ENCODE measurements at places on chromosomes 13 and 19.
A peak's percentile ranks its signal among the peaks of the same experiment; 100 is the strongest.

DNA sequence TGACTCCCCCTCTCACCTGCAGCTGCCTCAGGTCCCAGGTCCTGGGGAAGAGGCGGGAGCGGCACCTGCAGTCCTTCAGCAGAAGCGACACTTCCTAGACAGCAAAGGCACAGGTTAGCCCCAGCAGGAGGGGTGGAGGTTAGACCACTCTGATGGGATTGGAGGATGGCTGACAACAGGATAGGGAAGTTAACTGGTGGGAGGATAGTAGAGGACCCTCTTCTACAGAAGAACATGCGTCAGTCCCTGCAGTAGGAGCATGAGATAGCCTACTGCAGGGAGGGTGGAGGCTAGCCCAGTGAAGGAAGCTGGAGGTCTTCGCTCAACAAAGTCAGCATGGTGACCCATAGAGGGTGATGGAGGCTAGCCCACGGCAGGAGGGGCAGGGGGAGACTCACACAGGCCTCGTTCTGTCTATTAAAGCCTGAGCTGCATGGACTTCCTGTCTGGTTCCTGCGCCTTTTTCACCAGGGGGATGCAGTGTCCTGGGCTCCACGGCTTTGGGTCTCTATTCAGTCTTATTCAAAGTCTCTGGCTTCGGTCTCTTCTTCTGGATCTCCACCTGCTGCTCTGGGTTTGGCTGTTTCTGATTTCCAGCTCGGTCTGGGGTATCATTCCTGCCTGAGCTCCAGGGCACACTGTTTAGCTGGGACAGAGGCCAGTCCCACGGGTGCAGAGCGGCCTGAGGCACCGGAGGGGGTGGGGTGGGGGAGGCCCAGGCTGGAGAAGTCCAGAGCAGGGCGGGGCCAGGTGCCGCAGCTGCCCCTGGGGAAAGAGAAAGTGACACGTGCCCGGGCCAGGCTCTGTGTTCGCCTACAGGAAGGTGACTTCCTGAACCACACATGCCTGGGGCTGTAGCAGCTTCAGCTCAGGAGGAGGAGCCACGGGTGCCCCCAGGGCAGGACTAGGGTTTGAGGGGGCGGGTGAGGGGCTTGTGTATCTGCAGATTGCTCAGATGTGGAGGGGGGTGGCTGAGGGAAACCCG is 7.3 kb downstream of the IFNL3 start:
- peak; percentile 28 for DNase-seq

DNA sequence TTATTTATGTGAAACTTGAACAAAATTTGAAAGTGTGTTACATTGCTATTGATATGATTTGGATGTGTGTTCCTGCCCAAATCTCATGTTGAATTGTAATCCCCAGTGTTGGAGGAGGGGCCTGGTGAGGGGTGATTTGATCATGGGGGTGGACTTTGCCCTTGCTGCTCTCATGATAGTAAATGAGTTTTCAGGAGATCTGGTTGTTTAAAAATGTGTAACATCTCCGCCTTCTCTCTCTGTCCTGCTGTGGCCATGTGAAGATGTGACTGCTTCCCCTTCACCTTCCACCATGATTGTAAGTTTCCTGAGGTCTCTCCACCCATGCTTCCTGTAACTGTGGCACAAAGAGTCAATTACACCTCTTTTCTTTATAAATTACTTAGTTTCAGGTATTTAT is 1731.0 kb downstream of the SLITRK5 start:
- no peak for DNase-seq

- peak; percentile 10 for DNase-seq
Observed at GRCh38 chr19:28633319-28634018, 579.5 kb downstream of the UQCRFS1 start.

- DNase-seq, result no peak
Observed at GRCh38 chr13:95362666-95363065, 61.4 kb upstream of the ABCC4 start.

DNA sequence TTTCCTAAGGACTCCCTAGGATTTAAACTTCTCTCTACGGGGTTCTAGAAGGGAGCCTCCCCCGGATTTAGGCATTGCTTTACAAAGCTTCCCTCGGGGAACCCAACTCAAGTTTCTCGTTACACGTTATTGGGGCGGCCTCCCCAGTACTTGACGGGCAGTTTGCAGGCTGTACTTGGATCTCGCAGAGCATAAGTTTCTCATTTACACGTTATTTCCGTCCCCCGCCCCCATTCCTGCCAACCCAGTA is 584 bp downstream of the SMG9 start:
- DNase-seq, result no peak

DNA sequence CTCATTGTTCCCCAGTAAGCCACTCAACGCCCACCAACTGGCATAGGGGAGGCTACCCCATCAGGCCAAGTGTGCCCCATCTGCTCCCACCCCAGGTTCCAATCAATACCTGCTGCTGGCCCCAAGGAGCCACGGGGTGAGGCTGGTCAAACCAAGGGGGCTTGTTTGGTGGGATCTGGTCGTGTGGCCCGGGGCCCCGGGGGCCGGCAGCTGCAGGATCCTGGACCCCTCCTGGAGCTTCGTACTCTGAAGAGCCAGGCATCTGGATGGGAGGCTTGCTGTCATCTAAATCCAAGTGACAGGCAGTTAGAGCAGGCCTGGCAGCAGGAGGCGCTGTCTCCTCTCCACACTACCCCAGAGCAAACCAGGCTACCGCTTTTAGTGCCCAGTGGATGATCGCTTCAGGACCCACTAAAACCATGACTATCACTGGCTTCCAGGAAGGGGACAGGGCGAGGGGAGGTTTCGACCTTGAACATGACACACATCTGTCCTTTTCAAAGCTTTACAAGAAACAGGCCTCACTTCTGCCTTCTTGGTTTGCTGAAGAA is 14.2 kb downstream of the CHERP start:
- no peak for DNase-seq

GRCh38 chr13:113546571-113547237 is 37.8 kb upstream of the TFDP1 start:
- no peak for DNase-seq

DNA sequence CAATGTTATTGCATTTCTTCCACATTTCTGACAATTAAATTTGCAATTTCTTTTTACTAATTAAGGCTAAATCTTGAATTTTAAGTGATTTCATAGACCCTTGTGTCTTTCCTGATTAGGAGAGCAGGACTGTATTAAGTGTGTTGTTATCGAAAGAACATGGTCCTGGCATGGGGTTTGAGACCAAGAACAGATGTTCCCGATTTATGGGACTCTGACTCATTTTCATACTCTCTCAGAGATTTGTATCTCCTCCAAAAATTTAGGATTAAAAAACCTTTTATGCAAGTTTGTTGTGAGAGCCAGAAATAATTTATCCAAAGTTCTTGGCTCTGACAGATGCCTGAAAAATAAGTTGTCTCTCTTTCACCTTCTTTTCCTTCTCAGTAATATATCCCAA is 589.3 kb upstream of the ARGLU1 start:
- DNase-seq, result no peak

- DNase-seq, result no peak
Observed at GRCh38 chr19:687569-688166, 7.6 kb downstream of the PRSS57 start.

GRCh38 chr13:31927219-31927653 is 104.3 kb upstream of the FRY start:
- no peak for DNase-seq

GRCh38 chr13:36915106-36915505 is 4.9 kb downstream of the SMAD9 start:
- no peak for DNase-seq

GRCh38 chr19:36160821-36161596 is 8.8 kb upstream of the COX7A1 start:
- no peak for DNase-seq

GRCh38 chr13:113786262-113786841 is 27.3 kb downstream of the TMEM255B start:
- DNase-seq, result peak; percentile 57

- DNase-seq, result no peak
Observed at GRCh38 chr13:113461022-113461751, 7.9 kb upstream of the ADPRHL1 start.

- no peak for DNase-seq
Observed at GRCh38 chr19:29084266-29084665, 128.7 kb downstream of the UQCRFS1 start.

- DNase-seq, result peak; percentile 69
Observed at GRCh38 chr19:55082020-55082851, 6.6 kb downstream of the EPS8L1 start.

- DNase-seq, result peak; percentile 76
Observed at GRCh38 chr19:3570606-3571011, 2.1 kb upstream of the HMG20B start.

DNA sequence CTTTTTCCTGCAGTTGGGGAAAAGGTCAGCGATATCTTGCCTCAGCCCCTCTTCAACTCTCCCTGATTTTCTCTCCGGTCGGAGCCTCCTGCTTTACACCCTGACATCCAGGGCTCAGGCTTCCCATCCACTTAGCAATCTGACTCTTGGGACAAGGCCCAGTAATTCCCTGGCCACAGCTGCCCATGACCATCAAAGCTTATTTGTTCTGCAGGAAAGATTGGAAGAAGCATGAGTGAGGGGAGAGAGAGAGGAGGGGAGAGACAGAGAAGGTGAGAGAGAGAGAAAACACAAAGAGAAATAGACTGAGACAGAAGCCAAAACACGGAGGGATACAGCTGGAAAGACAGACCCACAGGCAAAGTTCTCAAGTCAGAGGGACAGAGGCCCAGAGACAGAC is 13.7 kb downstream of the SYT3 start:
- DNase-seq, result no peak

DNA sequence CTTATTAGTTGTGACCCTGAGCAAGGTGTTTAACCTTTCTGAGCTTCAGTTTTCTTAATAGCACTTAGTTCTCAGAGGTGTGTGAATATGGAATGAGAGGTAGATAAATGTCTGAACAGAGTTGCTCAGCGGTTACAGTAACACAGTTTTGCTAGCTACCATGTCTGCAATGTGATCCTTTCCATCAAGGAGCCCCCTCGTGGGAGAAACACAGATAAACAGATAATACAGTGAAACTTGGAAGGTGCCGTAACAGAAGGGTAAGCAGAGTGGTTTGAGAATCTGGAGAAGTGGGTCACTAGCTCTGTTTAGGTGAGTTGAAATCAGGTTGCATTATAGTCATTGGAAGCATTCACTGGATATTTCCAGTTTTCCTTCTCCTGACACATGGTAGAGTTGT is 38.9 kb downstream of the IRS2 start:
- no peak for DNase-seq

- no peak for DNase-seq
Observed at GRCh38 chr13:113305208-113305607, 8.2 kb downstream of the LAMP1 start.

- no peak for DNase-seq
Observed at GRCh38 chr13:93270769-93271742, 44.4 kb downstream of the GPC6 start.

DNA sequence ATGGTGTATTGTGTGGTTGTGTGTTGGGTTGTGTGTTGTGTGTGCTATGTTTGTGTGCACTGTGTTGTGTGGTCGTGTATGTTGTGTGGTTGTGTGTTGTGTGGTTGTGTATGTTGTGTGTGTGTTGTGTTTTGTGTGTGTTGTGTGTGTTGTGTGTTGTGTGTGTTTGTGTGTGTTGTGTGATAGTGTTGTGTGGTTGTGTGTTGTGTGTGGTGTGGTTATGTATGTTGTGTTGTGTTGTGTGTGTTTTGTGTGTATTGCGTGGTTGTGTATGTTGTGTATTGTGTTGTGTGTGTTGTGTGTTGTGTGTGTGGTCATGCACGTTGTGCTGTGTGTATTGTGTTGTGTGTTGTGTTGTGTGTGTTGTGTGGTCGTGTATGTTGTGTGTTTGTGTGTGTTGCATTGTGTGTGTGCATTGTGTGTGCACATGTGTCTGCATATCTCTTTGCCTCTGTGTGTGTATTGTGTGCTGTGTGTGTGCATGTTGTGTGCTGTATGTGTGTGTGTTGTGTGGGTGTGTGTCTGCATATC is 2.9 kb downstream of the C3 start:
- no peak for DNase-seq

- DNase-seq, result no peak
Observed at GRCh38 chr19:19740755-19741154, 7.8 kb upstream of the ZNF14 start.

GRCh38 chr19:23394511-23394910 is 760 bp downstream of the ZNF91 start:
- DNase-seq, result peak; percentile 33

DNA sequence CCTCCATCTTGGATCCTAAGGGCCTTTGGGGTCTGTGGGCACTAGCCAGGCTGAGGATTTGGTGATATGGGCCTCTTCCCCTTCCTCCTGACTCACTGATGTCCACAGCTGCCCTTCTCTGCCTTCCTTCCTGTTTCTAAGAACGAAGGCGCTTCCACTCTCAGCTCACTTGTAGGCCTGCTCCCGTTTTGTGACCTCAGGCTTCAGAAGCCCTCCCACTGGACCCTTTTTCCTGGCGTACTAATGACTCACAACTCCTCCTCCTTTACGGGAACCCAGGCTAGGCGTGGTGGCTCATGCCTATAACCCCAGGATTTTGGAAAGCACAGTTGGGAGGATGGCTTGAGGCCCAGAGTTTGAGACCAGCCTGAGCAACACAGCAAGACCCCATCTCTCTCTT is 55.6 kb downstream of the TMED1 start:
- DNase-seq, result peak; percentile 62

DNA sequence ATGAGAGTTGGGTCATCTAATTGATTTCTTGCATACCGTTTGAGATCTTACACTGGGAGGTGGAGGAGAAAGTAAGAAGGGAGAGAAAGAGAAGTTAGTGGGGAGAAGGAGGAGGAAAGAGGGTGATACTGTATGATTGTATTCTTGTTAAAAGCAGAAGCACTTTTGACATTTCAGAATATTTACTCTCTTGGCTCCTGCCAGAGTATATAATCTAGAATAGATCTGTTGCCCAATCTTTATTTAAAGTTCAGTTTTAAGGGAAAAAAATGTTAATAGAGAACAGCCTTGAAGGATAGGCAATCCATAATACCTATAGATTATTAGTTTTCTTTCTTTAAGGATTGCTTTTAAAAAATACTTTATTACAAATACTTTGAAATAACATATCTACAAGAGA is 41.5 kb downstream of the PDS5B start:
- DNase-seq, result no peak

GRCh38 chr19:34131100-34131499 is 41.2 kb upstream of the LSM14A start:
- no peak for DNase-seq

- no peak for DNase-seq
Observed at GRCh38 chr19:23872282-23872919, 42.3 kb upstream of the ZNF726 start.

GRCh38 chr13:96984051-96984508 is 10.2 kb downstream of the OXGR1 start:
- peak; percentile 20 for DNase-seq

- DNase-seq, result no peak
Observed at GRCh38 chr13:67161176-67161575, 69.0 kb downstream of the PCDH9 start.

DNA sequence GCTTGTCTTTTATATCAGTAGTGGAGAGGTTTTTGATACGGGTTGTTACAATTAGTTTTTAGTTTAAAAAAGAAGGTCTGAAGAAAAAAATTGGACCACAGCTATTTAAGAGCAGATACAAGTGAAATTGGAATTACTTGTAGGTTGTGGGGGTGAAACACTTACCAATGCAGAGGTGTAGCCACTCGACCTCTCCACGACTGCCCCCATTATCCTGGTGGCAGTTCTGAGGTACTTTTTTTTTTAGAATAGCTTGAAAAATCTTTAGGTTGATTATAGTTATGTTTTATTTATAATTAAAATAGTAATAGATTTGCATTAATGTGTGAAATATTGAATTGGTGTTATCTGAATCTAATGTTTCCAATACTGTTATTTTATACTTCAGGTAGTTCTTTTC is 60.7 kb downstream of the PAN3 start:
- no peak for DNase-seq

Data from RPMI7951 (cell line).